Iris pigment epithelial cell (primary cell): ENCODE measurements at places on chromosomes 1 and 21.

GRCh38 chr21:42079939-42080787 lies 9.0 kb downstream of the UMODL1 start:
- no peak for DNase-seq

GRCh38 chr1:213127074-213127473 lies 76.0 kb downstream of the RPS6KC1 start:
- DNase-seq: no peak

- no peak for DNase-seq
Measured at GRCh38 chr1:13754510-13755103, 54.6 kb downstream of the PRDM2 start.

GRCh38 chr1:94002046-94002787 lies 93.0 kb upstream of the GCLM start:
- DNase-seq: no peak

DNA sequence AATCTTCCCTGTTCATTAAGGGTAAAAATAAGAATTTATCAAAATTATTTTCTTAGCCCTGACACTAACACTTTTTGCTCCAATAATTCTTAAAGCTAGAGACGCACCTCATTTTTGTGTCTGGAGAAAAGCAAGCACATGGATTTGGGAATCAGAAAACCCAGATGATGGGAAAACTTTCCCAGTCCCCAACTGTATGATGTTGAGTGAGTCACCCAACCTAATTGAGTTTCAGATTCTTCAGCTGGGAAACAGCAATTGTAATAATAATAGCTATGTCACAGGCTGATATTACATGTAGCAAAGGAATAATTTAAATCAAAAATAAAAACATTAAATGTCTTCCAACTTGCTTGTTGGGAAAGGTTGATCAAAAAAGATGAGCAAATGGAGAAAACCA lies 159.0 kb downstream of the MIS18A start:
- DNase-seq: no peak

DNA sequence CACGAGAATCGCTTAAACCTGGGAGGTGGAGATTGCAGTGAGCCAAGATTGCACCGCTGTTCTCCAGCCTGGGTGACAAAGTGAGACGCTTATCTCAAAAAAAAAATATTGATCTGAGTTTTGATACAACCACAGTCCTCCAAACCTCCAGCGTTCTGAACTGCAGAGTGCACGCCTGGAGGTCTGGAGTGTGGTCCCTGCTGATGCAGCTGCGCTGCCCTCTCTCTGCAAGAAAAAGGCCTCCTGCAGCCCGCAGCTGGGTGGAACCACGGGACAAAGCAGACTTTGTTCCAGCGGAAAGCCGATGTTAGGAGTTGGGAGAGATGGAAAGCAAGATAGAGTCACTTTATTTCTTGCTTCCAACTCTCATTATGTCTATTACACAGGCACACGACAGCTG lies 144.9 kb upstream of the SOD1 start:
- no peak for DNase-seq

DNA sequence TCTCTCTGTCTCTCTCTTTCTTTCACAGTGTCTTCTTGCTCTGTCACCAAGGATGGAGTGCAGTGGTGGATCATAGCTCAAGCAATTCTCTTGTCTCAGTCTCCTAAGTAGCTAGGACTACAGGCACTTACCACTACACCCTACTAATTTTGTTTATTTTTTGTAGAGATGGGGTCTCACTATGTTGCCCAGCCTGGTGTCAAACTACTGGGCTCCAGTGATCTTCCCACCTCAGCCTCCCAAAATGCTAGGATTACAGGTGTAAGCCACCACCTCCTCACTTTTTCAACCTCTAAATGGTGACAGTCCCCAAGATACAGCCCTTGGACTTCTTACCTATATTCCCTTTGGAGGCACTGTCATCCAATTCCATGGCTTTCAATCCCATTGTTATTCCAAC lies 50.5 kb upstream of the PUM1 start:
- DNase-seq: no peak

DNA sequence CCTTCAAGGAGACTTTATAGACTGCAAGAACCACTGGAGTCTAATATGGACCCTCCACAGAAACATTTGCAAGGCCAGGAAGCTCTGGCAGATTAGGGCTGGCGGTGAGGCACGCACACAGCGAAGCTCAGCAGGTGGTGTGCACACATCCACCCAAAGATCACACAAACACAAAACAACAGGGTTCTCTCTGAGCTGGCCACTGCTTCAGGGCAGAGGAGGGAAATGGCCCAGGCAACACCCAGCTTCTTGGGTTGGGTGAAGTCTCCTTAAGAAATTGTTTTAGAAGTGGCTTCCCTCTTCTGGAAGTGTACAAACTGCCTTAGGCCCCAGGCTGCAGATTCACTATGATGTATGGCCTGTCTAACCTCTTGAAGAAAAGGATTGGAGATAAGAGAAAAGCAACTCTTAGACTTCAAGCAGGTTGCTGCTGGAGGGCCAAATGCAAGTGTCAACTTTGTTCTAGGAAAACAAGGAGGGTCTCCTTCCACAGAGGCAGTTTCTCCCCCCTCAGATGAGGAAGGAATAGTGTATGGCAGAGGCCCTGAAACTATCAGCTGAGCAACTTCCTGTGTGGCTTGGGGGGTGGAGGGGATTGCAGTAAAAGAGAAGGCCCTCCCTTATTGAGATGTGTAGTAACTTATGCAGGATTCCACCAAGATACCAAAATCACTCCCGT lies 2.0 kb downstream of the RCSD1 start:
- no peak for DNase-seq

DNA sequence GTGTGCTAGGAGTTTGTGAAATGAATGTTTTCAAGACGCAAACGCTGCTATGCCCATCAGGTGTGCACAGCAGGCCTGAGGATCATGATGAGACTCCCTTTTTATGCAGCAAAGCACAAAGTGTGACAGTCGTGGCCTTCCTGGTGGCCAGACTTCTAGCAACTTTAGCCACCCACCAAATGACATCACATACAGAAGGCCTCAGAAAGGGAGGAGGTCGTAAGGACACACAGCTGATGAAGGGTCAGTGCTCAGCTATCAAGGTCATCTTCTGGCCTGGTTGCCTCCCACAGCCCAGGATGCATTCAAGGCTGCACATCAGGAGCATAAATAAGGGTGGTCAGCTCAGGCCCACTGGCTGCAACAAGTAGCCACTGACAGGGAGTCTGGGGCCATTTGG lies 36.6 kb downstream of the BMP8A start:
- no peak for DNase-seq

DNA sequence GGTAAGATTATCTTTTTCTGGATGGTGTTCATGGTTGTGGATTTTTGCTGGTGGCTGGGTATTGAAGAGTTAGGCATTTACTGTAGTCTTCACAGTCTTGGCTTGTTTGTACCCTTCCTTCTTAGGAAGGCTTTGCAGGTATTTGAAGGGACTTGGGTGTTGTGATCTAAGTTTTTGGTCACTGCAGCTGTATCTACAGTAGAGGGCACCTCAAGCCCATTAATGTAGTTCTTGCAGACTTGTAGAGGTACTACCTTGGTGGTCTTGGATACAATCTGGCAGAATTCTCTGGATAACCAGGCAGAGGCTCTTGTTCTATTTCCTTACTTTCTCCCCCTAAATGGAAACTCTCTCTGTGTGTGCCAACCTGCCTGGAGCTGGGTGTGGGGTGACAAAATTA lies 155.8 kb upstream of the BRINP3 start:
- DNase-seq: no peak

GRCh38 chr1:89311757-89312156 lies 39.1 kb upstream of the GBP5 start:
- peak; percentile 46 for DNase-seq
